ENCODE measurements at places on chromosomes 6 and 20.

GRCh38 chr6:25404693-25405169 is 125.6 kb downstream of the CARMIL1 start:
- peak; percentile 43 for DNase-seq

DNA sequence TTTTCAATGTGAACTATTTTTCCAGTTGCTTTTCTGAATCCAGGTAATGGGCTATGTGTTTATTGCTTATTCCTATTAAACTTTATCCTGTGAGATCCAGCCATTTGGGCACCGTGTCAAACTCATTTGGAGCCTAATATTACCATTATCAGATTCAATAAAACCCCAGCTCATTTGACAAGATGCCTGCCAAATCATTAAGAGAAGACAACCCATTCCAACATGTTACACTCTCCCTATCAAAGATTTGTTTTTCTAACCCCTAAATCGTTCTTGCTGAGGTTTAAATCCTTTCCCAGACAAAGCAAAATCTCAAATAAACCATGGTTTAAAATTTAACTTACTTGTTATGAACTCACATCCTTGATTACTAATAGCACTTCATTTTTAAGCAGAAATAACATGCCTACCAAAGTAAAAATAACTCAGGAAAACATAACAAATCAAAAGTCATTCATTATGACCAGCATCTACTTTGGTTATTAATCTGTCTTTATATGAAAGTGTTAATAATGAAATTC is 130.0 kb upstream of the TCF21 start:
- DNase-seq: no peak

GRCh38 chr6:39754514-39755115 is 29.4 kb upstream of the KIF6 start:
- DNase-seq: no peak

DNA sequence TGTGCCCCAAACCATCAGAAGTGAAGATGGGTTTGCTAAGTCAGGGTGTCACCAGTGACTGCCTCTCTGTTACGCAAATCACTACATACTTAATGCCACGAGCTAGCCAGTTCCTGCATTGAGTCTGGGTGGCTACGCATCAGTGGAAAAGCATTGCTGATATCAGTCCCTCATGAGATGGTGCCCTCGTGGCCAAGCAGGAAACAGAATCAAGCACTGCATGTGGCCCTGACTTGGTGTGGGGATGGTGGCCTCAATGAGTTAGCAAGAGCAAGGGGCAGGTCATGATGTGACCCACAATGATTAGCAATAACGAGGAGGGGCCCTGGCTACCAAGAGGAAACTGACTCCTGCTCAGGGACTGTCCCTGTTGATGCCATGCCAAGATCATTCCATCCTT is 51.6 kb upstream of the FNDC1 start:
- DNase-seq: no peak

- no peak for DNase-seq
Measured at GRCh38 chr20:46434597-46434996, 28.2 kb upstream of the ELMO2 start.

- no peak for DNase-seq
Measured at GRCh38 chr6:14023855-14024254, 93.7 kb upstream of the CD83 start.

DNA sequence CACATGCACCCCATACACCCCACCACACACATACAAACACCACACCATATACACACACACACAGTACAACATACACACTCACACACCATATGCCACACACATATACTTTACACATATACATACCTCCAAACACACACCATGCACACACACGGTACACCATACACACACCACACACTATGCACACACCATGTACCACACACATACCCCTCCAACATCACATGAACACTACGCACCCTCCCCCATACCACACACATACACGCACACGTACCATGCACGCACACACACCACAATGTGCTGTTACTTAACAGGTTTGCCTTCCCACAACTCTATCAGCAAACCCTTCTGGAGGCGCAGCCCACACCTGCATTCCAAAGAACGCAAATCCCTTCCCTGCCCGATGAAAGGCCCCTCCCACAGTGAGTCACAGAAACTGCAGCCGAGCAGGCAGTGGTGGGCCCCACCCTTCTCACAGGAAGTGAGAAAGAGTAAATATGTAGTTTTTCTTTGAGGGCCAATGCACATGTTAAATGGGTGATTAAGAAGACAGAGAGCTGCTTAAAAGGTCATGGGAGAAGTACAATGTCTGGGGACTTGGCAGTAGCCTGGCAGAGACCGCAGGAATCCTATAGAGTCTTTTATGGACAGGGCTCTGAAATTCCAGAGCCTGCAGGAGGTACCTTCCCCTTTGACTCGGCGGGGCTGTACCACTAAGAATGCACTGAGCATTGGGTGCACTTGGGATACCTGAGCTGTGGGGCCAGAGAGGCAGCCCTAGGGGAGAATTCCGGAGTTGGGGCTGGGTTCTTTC is 34.1 kb upstream of the EZR start:
- DNase-seq: peak; percentile 86

DNA sequence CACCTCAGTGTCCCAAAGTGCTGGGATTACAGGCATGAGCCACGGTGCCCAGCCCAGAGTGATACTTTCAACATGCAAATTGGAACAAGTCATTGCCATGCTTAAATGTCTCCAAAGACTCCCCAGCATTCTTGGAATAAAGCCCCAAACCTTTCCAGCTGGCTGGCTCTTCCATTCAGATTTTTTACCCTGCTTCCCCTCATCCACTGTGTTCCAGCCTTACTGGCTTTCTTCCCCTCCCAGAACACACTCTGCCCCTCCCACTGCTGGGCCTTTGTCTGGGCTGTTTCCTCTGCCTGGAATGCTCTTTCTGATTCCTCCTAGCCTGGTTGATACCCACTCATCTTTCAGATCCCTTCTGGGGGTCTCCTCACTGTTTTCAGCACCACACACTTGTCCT is 40.1 kb upstream of the NNAT start:
- DNase-seq: no peak

GRCh38 chr6:121917834-121918559 is 481.5 kb upstream of the HSF2 start:
- DNase-seq: no peak

GRCh38 chr20:1718604-1719384 is 61.2 kb upstream of the SIRPG start:
- no peak for DNase-seq

DNA sequence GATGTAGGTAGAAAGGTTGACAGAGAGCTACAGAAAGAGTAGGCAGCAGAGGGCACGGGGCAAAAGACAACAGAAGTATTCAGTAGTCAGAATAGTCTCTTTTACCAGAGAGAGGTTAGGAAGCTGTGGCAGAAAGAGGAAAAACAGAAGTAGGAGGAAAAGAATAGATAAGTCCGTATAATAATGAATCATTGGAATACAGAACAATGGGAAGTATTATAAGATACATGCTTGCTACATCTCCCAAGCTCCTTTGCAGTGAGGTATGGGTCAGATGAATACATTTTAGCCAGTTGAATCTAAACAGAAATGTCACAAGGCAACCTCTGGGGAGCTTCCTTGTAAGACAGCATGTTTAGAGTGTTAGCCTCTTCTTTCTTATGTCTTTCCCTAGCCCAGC is 570.5 kb upstream of the CITED2 start:
- DNase-seq: no peak

GRCh38 chr6:18179770-18180356 is 24.6 kb downstream of the KDM1B start:
- DNase-seq: no peak

GRCh38 chr20:46990017-46990595 is 95.5 kb downstream of the EYA2 start:
- peak; percentile 49 for DNase-seq

- no peak for DNase-seq
Measured at GRCh38 chr6:27836141-27836782, 75.9 kb downstream of the OR2B2 start.

DNA sequence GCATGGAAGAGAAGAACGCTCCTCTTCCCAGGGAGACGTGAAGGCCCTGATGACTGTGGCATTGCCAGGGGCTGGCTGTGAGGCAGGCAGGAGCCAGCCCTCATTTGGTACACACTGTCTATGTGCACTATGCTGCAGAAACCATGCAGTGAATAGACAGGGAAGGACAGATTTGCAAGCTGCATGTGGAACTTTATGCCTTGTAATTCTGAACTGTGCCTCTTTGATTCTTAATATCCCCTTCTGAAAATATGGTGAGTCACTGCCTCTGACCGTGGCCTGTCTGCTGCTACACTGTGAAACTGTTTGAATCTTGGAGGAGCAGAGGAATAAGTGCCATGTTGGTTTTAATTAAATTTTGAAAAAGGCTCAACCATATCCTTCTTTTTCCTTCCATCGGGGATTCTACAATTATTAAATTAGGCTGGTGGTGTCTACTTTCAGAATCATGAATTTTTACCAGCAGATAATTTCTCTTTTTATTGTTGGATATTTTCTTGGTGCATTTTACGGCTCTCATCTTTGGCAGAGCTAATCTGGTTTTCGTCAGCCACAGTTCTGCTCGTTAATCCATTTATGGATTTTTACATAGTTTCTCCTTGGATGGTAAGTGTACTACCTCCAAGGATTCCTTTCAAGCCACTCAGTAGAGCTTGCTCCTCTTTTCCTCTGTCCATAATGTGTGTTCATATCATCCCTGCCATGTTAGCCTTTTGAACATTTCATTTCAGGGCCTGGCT is 301.0 kb upstream of the SLC35B3 start:
- DNase-seq: no peak

DNA sequence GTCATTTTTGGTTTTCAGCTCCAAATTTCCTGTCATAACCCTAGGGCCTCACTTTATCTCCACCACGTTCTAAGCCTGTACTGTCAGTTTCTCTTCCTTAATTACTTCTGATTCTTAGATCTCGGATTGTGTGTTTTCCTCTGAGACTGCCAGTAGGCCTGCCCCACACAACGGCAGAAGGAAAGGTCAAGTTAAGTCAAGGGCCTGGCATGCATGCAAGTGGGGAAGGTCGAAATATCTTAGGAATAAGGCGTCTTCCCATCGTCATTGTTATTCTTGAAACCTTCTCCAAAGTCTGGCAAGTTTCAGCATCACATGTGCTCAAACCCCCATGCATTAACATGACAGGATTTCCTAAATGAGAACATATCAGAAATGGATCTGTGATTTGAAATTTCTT is 203.5 kb upstream of the TSHZ2 start:
- no peak for DNase-seq

GRCh38 chr6:129113637-129114036 is 230.7 kb downstream of the LAMA2 start:
- DNase-seq: no peak

- no peak for DNase-seq
Measured at GRCh38 chr6:19369785-19370184, 467.4 kb upstream of the ID4 start.

- peak; percentile 67 for DNase-seq
Measured at GRCh38 chr6:129748212-129748900, 38.4 kb upstream of the ARHGAP18 start.

DNA sequence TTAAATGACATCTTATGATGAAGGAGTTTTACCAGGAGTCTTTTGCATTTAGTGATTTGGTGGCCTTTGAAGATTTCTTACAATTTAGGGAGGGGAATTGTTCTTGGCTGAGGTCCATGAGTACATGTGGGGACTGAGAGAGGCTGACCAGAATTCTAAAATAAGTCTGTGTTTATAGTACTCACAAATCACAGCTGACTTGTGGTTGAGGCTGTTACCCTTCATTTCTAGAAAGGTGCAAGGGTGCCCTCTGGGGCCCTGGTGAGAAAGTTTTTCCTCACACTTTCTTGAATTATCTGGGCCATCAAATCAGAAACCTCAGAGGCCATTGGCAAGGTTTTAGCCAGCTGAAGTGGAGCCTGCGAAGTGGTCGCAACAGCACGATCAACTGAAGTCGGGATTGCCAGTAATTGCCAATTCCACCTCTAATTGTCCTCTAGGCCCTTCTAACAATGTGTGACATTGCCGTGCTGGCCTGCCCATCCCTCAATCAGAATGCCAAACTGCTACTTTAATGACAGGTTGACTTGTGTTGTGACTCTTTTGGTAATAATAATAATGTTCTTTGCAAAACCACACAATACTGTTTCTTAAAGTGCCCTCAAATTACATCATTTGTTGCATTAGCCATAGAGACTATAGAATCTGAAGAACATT is 221.6 kb downstream of the OGFRL1 start:
- no peak for DNase-seq

GRCh38 chr6:104281370-104281769 is 578.3 kb downstream of the HACE1 start:
- DNase-seq: no peak

GRCh38 chr6:7041511-7042026 is 66.2 kb upstream of the RREB1 start:
- no peak for DNase-seq

GRCh38 chr20:17841751-17842215 is 126.8 kb downstream of the SNX5 start:
- no peak for DNase-seq

DNA sequence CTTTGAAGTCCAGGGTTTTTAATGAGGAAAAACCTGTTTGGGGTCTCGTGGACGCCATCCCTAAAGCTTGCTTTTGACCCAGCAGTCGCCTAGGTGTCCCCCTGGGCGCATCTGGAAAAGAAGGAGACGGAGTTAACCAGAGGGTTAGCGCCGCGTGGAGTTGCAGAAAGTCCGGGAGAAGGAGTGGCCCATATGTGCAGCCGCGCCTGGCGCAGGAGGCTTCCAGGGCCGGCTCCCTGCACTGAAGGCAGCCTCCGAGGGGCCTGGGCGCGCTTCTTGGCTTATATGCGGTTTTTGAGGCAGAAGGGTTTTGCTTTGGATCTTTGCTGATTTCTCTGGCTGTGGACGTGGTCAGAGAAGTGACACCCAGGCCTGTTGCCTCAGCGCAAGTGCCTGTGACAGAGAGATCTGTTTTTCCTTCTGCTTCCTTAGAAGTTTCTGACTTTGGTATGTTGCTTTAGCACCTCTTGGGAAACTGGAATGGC is 987 bp downstream of the TMEM181 start:
- no peak for DNase-seq

GRCh38 chr6:124029567-124029966 is 225.9 kb downstream of the NKAIN2 start:
- DNase-seq: no peak

GRCh38 chr6:133159255-133159795 is 81.8 kb upstream of the EYA4 start:
- DNase-seq: no peak

DNA sequence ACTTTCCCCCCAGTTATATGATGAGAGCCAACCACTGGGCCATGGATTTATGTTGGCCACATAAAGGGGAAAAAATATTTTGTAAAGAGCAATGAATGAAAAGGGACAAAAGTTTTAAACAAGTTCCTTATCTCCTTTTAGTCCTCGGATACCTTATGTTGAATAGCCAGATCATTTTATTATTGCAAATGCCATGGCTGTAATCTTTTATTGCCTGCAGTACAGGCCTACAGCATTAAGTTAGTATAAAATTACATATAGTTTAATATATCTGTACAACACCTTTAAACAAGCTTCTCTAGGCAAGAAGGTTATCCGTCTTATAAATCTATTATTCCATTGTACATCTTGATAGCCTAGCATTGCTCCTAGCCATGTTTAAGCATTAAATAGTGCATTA is 93.9 kb upstream of the SLC35B3 start:
- DNase-seq: no peak
